Right cardiac atrium (tissue), 5 donors: ENCODE measurements at places on chromosomes 11 and 22. TPM values are rescaled to one million over a fixed set of nuclear protein-coding genes. Genes with fewer than 3 reads are reported as not detected.

SCGB1A1 gene
- total RNA-seq: not detected

PIH1D2 gene
- total RNA-seq: 1.8 TPM

SOX6 gene
- 22.4 TPM for total RNA-seq

SSTR3 gene
- not detected for total RNA-seq

SORL1 gene
- total RNA-seq: 5.5 TPM

OR2AT4 gene
- total RNA-seq: not detected

NEFH gene
- 0.24 TPM for total RNA-seq

SMTNL1 gene
- not detected for total RNA-seq

GVQW3 gene
- total RNA-seq: 3.5 TPM

KIF18A gene
- 0.32 TPM for total RNA-seq

ESAM gene
- total RNA-seq: 40.3 TPM

HOATZ gene
- total RNA-seq: not detected
